ENCODE measurements at places on chromosomes 3 and 15. TPM values are rescaled to one million over a fixed set of nuclear protein-coding genes. Genes with fewer than 3 reads are reported as not detected.

- DNase-seq = no peak
Measured at GRCh38 chr3:169300436-169300835, 363.1 kb downstream of the MECOM start.

- DNase-seq = no peak
Measured at GRCh38 chr3:116056280-116056679, 389.0 kb downstream of the LSAMP start.

- no peak for DNase-seq
Measured at GRCh38 chr3:33062866-33063265, 34.1 kb downstream of the GLB1 start.

- no peak for DNase-seq
Measured at GRCh38 chr3:34146596-34146995, 348.2 kb downstream of the PDCD6IP start.

DNA sequence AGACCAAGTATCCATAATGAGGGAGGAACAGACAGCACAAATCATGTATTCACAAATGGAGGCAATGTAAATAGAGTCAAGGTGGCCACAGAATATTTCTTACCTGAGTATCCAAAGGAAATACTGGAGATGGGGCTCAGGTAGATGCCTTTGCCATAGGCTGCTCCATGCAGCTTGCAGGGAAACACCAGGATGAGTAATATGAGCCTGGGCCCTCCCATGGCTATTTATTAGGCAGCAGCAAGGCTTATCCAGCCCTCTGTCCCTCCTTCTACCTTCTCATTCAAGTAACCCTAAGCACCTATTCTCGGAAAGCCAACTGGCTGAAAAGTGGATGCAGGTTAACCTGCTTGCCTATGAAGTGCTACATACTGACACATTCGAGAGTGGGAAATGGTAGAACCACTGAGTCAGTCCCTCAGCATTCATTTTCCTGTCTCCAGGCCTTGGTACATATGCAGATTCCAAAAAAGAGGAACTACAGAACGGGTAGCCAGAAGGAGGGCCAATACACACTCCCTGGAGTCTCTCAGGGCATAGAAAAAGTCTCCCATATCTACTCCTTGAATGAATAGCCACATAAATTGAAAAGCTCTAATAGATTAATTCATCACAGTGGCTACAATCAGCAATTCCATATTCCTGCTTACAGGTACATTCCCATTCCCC lies 18.3 kb upstream of the PKM start:
- no peak for DNase-seq

DNA sequence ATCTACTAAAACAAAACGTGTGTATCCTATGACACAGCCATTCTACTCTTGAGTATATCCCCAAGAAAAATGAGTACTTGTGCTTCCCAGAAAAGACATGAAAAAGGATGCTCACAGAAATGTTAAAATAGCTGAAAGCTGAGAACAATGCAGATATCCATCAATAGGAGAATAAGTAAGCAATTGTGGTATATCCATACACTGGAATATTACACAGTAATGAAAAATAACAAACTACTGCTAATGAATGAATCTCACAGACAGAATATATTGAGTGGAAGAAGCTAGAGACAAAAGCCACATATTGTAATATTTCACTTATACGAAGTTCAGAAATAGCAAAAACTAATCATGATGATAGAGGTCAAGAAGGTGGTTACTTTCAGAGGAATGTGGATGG lies 83.8 kb upstream of the CTDSPL start:
- no peak for DNase-seq

DNA sequence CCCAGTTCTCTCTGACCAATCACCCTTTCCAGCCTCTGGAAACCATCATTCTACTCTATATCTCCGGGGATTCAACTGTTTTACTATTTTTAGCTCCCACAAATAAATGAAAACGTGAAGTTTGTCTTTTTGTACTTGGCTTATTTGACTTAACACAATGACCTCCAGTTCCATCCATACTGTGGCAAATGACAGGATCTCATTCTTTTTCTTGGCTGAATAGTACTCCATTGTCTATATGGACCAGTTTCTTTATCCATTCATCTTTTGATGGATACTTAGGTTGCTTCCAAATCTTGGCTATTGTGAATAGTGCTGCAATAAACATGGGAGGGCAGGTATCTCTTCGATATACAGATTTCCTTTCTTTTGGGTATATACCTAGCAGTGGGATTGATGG lies 34.1 kb downstream of the NRROS start:
- DNase-seq = no peak

DNA sequence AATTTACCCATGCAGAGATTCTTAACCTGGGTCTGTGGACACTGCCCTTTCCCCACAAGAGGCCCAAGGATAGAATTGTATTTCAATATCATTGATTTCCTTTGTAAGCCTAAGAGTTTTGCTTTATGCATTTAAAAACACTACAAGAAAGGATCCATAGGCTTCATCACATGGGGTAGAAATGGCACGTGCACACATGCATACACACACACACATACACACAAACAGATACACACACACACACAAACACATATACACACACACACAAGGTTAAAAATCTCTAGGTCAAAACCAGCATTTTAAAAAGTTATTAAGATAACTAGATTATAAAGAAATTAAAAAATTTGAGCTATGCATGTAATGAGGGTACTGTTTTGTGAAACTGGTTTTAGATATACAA lies 35.5 kb upstream of the CD47 start:
- no peak for DNase-seq

DNA sequence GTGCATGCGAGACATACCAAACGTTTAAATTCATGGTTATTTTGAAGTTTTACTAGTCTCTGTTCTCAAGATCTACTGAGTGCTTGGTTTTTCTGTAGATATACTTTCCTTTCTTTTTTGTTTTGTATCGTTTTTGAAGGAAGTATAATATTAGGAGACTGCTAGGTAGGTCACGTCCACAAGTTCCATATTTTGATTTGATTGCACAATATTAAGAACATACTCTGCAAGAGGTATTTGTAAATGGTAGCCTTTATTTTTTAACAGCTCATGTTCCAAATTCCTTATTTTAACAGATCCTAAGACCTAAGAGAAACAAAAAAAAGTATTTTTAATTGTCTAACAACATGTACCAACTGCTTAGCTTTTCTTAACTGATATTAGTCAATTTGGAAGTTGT lies 156.7 kb downstream of the SERPINI1 start:
- no peak for DNase-seq

DNA sequence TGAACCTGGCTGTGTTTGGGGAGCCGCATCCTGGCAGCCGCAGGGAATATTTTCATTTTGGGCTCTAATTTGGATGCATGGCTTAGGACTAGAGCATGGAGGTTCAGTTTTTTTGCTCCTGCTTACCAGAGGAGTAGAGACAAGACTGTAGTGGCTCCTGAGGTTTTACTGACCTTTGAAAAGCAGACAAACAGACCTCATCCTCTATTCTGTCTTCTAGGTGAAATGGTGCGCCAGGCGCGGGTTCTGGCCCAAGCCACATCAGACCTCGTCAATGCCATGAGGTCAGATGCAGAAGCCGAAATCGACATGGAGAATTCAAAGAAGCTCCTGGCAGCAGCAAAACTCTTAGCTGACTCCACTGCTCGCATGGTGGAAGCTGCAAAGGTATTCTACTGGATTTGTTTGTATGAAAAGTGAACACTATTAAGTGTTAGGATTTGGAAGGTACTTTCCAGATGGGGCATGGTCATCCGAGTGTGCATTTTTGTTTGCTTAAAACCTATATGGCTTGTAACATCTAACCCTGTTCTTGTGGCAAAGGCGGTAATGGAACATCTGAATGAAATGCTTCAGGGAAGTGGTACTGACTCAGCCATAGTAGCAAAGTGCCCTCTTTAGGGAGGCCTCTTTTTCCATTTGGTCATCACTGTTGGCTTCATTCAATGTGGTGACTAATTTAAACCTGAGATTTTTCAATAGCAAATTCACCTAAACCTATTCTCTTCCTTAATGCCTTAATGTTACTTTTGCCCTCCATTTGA lies 330.7 kb upstream of the TPM1 start:
- no peak for DNase-seq

DNA sequence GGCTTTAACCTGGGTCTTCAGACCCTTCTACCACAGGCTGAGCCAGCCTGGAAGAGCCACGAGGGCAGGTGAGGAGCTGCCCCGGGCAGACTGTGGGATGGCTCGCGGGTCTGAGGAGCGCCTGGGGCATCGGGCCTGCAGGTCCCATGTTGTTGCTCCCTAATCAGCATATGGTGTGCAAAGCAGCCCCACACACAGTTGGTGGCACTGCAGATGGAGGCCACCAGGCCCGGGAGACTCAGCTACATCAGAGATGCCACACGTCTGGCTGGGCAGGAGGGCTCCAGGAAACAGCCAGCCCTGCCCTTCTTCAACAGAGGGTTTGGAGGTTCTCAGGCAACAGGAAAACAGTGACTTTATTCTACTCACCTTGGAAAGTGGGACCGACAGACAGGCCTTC lies 63.9 kb downstream of the XXYLT1 start:
- no peak for DNase-seq

- no peak for DNase-seq
Measured at GRCh38 chr3:10518506-10519150, 13.2 kb upstream of the ATP2B2 start.

DNA sequence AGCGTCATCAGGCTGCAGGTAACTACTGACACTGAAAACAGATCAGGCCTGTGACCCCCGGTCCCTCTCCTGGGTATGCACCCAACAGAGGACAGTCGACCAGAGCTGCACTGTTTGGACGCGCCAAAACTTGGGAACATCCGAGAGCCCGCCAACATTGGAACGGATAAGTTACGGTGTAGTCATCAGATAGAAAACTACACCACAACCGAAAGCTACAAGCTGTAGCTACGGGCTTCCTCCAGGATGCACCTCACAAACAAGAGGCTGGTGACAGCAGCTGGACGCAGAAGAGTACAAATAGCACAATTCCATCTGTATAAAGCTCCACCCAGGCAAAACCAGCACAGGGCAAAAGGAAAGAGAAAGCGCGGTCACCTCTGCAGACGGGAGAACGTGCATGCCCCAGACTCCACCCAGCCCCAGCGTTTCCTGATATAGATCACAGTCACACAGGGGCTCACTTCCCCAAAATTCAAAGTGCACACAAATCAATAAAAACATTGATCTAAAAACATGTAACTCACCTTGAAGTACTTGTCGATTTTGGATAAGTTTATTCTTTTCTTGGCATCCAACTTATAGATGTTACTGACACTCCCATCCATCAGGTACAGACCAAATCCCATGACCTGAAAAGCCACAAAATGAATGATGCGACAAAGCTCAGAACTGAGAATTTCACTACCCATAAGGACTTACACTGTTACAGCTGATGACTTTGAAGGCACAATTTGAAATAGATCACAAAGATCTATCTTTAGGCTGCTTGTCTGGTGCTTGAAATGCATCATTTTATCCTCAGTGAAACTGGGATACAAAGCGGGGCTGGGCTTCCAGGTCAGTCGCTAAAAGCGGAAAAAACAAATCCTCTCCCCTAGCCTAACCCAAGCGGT lies 43.3 kb downstream of the CYFIP1 start:
- DNase-seq = no peak

DNA sequence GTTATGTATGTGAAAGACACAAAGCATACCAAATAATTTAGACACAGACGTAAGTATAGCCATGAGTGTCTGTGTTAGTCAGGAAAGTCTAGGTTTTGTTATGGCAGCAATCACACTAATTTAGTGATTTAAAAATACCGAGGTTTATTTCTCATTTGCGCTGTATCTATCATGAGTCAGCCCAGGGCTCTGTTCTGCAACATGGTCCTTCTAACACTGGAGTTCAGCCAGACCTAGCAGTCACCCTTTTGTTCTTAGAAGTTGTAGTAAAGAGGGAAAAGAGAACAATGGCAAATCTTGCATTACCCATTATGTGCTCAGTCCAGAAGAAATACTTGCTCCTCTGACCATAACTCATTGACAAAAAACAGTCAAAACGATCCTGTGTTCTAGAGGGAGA lies 311.5 kb downstream of the NLGN1 start:
- no peak for DNase-seq

DNA sequence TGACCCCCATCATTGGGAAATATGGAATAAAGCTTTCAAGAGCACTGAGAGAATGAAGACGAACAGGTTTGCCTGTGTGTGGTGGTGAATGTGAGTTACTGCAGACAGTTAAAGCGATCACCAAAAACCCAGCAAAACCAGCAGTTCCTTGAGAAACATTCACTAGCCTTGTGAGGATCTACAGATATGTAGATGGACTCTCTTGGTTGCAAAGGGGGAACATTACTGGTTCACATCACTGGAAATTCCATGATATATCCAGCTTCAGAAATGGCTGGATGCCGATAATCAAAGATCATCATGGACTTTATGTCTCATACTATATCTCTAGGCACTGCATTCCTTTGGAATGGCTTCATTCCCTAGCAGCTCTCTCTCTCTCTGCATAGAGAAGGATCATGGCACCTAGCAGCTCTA lies 10.2 kb upstream of the HERC1 start:
- no peak for DNase-seq

DNA sequence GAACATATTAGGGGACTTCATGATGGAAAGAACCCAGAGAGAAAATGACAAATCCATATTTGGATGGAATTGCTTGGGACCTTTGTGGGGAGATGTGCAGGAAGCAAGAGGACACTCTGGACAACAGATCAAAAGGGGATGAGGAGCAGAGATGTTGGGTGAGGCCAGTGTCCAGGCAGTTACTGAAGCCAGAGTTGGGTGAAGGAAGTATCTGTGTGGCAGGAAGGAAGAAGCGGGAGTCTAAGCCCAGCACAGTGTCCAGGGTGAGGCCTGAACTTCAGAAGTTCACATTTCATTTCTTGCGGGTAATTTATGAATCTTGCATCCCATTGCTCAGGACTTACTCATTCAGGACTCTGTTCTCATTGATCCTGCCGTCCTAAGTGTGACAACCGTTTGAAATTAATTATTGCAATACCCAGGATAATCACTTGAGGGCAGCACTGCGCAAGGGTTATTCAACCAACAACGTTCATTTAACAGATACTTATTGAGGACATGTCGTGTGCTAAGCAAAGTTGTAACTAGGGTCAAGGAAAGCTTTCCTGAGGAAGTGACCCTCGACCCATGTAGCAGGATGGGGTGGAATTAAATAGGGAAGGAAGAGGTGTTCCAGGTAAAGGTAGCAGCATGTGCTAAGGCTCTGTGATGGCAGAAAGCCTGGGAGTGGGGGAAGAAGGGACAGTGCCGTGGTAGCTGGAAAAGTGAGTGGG lies 61.3 kb upstream of the CMTM8 start:
- no peak for DNase-seq

UBAP1L gene
- 2.9 TPM for total RNA-seq

ALDH1L1 gene
- total RNA-seq = 22.9 TPM

CELSR3 gene
- total RNA-seq = 0.39 TPM

Measured in left cardiac atrium (tissue), 4 donors.